ENCODE measurements at places on chromosomes 7 and 10.

DNA sequence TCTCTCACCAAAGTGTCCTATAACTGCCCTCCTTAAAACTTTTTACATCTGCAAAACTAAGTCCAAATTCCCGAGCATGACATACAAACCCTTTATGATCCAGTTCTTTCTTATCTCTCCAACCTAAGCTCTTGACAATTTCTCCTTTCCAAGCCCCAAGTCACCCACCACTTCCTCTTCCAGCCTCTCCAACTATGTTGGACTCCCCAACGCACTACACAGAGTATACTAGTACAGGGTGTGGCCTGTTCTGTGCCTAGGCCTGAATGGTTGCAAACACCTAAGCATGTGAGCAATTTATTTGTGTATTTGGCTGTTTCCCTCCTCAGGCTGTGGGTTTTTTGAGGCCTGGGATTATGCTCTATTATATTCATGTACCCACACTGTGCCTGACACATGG, 101.2 kb upstream of the APBB1IP start:
- no peak for DNase-seq

GRCh38 chr7:110685899-110686298, 405.0 kb upstream of the LRRN3 start:
- DNase-seq: no peak

DNA sequence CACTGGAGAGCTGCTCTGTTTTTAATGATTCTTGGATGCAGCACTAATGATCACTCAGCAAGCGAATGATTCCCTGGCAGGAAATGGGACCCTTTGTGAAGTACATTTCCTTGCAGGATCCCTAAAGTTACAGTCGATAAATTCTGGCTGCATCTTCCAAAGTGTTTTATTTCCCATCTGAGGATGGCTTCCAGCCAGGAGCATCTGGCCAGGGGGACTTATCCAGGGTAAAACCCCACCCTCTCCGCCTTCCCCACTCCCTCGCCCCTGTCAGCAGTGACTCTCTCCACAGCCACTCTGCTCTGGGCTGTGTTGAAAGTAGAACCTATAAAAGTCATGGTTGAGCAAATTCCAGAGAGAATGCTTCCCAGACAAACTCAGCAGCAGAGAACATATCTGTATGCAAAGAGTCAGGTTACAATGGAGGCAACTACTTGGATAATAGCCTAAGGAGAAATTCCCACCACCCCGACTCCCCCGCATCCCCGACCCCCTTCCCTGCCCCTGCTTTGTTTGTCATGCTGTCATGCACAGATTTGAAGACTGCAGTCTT, 111.0 kb upstream of the ANLN start:
- no peak for DNase-seq

GRCh38 chr7:114439581-114439980, 25.0 kb downstream of the FOXP2 start:
- no peak for DNase-seq

DNA sequence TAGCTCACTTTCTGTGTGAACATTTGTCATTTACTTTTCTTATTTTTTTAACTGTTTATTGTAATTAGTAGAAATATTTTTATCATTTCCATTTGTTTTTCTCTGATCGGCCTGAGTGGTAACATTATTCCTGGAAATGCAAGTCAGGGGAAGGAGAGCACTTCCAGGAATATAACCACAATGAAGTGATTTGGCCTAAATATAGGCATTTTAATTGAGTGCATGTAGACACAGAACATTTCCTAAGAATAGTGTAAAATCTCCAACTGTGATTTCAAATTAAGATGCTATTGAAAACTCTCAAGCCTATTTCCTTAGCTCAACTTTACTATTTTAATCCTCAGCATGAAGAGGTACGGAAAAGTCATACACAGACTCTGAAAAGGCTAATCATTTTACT, 86.5 kb upstream of the SKAP2 start:
- DNase-seq: no peak

GRCh38 chr7:3787717-3788264, 486.7 kb downstream of the SDK1 start:
- DNase-seq: no peak

DNA sequence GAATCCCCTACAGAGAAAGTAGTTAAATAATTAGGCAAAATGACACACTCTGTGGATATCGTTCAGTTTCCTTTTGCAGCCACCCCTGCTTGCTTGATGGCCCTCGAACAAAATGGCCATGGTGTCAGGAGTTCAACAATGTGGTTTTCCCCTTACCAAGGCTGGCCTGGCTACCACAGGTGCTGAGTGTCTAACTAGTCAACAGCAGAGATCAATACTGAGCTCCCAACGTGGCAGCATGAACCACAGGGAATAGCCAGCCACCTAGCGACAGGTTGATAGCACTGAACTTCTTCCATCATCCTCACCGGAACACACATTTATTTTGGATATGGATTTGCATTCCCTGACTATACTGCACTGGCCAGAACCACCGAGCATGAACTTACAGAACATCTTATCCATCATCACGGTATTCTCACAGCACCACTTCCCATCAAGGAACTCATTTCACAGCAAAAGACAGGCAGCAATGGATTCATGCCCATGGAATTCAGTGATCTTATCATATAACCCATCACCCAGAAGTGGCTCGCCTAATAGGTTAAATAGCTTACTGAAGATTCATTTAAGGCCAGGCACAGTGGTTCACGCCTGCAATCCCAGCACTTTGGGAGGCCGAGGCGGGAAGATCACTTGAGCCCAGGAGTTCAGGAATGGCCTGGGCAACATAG, 6.3 kb downstream of the C10orf67 start:
- DNase-seq: no peak
